ENCODE measurements at places on chromosomes 7 and 10. TPM values are rescaled to one million over a fixed set of nuclear protein-coding genes. Genes with fewer than 3 reads are reported as not detected.

SH2B2 gene
- total RNA-seq: 6.1 TPM

PPP1R17 gene
- total RNA-seq: not detected

ZNF365 gene
- 0.21 TPM for total RNA-seq

NPC1L1 gene
- total RNA-seq: 0.10 TPM

BMPER gene
- 6.8 TPM for total RNA-seq

CDC14C gene
- not detected for total RNA-seq
